Stimulated activated CD8-positive, alpha-beta memory T cell treated with anti-CD3 and anti-CD28 coated beads, Interleukin-4, amount 100 ng/mL, for 1 hour (primary cell): ENCODE measurements at places on chromosomes 5 and 9.

DNA sequence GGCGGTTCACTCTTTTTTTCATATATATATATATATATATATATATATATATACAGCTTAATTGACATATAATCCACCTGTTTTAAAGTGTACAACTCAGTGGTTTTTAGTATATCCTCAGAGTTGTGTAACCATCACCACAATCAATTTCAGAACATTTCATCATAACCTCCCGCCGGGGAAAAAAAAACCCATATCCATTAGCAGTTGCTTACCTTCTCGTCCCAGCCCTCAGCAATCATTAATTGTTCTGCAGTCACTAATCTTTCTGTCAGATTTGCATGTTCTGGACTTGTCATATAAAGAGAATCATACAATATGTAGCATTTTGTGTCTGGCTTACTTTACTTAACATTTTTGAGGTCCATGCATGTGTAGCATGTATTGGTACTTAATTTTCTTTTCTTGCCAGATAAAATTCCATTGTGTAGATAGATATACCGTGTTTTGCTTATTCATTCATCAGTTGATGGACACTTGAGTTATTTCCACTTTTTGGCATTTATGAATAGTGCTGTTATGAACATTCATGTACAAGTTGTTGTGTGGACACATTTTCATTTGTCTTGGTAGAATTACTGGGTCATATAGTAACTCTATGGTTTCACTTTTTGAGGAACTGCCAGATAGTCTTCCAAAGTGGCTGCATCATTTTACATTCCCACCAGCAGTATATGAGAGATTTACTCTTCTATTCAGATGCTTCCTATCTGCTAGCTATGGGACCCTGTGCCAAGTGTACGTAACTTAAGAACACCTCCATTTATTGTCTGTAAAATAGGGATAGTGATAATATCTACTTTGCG lies 3.5 kb upstream of the RNF145 start:
- no peak for DNase-seq

- DNase-seq: no peak
Observed at GRCh38 chr5:116395226-116395625, 179.4 kb downstream of the SEMA6A start.

GRCh38 chr9:3526997-3527940 lies 1.5 kb upstream of the RFX3 start:
- no peak for DNase-seq

GRCh38 chr9:2657427-2657826 lies 35.8 kb downstream of the VLDLR start:
- no peak for DNase-seq

DNA sequence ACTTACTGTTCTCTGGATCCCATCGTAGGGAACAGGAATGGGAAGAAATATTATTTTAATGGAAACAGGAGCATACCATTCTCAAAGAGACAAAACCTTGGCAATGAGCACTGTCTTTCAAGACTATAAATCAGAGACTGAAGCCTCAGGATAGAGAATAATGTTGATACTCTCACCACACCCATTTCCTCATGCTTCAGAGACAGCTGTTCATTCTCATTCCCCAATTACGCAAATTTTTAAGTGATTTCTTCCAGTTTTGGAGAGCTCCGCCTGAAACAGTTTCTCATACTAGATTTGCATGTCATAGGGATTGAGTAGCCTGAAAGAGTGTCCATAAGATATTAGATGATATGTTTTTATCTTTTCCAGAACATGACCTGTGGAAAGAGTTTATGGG lies 290.5 kb upstream of the RASA1 start:
- no peak for DNase-seq

DNA sequence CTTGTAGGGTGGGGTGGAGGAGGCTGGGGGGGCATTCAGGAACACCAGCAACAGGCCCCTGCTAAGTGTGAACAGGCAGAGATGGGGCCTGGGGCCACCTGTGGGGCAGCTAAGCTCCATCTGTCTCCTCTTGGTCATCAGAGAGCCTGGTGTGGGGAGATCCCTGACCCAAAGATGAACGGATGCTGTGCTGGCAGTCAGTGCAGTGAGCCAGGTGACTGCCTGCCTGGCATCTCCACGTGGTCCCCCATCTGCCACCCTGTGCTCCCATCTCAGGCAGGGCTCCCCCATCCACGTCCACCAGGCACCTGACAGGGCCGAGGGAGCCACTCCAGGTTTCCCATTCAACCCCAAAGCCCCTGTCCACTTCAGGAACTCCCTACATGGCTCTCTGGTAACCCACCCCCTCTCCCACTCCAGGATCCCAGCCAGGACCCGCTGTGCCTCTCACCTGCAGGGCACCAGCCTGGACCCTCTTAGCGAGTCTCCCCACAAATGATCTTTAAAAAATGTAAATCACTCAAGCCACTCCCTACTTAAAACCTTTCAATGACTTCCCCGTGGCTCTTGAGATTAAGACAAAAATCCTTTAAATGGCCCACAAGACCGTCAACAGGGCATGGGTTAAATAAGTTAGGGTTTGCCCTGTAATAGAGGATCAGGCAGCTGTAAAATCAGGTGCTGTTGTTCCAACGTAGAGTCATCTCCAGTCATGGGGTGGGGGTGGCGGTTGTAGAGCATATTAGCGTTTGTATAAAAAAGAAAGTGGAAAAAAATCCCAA lies 60.8 kb downstream of the LMX1B start:
- DNase-seq: no peak

DNA sequence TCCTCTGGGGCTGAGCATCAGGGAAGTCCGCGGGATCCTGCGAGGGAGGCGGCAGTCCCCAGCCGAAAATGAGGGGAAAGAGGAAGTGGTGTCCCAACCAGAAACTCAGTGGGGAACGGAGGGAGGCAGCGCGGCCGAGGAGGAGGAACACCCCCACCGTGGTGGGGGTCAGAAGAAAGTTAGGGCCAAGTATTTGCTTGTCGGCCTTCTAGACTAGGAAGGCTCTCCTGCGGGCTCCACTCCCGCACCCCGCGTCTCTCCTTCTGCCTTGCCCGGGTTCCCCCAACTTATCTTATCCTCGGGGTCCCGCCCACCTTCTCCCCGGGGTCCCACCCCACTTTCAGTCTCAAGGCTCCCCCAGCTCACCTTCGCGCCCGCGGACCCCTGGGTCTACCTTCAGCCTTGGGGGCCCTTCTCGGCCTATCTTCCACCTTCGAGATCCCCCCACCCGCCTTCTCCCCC lies 557 bp upstream of the PHF2 start:
- DNase-seq: no peak

GRCh38 chr5:4976902-4977301 lies 163.2 kb upstream of the ADAMTS16 start:
- no peak for DNase-seq

GRCh38 chr5:75623846-75624245 lies 12.6 kb downstream of the ANKDD1B start:
- DNase-seq: no peak

DNA sequence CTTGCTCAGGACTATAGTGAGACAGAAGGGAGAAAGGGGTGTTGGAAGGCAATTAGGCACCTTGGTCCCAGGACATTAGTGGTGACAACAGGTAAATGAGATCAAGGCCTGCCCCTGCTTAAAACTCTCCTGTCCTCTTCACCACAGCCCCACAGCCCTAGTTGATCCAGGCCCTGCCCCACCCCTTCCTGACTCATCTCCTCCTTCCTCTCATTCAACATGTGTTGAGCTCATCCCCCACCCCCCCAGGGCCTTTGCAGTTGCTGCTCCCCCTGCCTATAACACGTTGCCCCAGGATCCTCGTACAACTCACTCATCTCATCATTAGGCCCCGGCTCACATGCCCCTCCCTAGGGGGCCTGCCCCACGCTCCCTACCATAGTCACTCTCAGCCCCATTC lies 66.8 kb downstream of the TSPAN17 start:
- no peak for DNase-seq

DNA sequence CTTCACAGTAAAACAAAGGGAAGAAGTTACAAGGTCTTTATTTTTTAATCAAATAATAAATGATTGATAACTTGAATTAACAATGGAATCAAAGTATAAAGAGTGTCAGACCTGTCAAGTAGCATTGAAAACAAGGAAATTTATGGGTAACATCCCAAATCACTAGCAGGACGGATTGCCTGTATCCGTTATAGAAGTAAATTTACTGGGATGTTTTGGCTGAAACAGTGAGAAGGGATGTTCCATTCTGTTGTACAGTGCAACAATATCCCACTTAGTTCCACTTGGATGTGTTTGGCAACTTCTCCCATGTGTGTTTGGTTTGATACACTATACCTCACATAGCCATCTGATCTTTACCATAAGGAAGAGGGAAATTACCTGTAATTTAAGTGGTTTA lies 421.0 kb upstream of the CHD1 start:
- DNase-seq: no peak

- DNase-seq: no peak
Observed at GRCh38 chr5:113061846-113062780, 85.5 kb downstream of the DCP2 start.

- no peak for DNase-seq
Observed at GRCh38 chr9:75376680-75377254, 288.5 kb downstream of the OSTF1 start.

DNA sequence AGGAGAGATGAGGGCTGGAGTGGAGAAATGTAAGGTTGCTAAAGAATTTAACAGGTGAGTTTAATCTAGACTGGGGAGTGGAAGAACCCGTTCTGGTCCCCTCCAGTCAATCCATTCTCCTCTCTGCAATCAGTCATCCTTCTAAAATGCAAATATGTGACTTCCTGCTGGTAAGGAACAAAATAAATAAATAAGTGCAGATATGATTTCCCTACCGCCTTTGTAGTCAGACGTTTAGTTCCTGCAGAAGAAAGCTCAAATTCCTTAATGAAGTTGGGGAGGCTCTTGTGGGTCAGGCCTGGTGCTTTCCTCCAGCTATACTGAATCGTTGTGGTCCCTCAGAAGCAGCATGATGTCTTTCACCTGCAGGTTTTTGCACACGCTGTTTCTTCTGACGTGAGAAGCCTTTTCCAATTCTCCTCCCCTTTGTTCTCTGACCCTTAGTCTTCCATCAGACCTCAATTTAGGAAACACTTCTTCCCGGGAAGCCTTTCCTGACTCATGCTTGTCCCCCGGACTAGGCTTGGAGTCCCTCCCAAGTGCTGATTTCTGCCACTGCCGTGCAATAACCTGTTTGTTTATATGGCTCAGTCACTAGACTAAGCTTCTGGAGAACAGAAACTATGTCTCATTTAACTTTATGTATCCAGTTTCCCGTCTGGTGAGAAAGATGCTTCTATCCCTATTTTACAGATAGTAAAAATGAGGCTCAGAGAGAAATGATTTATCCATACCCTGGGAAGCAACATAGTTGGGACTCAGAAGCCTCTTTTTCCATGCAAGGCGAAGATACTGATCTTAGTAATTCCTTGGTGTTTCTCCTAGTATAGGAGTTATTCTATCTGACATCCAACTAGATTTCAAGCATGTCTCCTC lies 1.3 kb downstream of the ATP6V1G1 start:
- no peak for DNase-seq

DNA sequence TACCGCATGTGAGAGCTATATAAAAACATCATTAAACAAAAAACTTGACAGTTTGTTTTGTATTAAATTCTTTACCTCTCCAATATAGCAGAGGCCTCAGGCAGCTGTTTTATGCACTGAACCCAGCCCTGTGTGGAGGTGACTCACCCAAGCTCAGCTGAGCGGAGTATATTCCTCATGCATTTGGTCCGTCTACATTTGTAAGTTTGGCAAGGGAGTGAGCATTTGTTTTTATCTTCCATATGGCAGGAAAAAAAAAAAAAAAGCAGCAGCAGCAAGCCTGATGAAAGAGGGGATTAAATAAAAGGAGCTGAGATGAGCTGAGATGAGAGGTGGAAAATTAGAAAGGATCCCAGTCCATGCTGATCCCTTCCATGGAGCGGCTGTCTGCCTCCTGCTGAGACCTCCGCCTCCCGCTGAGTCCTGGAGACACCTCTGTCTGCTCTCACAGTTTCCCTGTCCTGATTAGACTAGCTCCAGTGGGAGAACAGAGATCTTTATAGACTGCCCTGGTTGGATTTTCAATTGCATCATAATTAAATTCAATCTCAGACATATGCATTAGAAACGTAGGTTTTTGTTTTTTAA lies 112.0 kb upstream of the CTNND2 start:
- no peak for DNase-seq

DNA sequence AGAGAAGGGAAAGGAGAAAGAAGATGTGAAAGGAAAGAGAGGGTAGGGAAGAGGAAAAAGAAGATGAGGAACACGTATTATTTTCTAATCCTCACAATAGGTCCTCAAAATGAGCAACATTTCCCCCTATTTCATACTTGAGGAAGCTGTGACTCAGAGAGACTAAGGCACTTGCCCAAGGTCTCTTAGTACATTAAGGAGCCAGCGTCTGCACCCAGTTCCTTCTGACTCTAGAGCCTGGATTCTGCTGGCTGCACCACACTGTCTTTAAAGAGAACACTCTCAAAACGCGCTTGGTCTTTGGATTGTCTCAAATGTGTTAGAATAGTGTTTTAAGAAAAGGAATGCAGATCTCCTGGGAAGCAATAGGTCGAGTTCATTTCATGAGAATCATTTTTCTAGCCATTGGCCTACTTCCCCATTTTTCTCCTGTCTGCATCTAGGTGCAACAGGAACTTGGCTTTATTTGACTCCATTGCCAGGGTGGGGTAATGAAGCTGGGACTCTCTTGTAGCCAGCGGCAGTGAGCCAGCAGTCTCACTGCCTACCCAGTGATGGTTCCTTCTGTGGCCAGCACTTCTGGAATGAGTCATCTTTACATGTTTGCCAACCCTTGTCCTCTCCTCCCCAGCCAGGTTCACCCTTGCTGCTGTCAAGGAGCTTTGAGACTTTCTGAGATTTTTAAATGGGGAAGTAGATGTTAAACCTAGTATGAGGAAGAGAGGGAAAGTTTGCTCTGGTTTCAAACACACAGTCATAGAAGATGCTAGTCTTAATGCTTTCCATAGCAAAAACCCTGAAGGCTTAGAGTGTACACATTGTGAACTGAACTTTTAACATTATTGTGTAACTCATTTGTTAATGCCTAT lies 82.7 kb downstream of the DOCK8 start:
- no peak for DNase-seq

DNA sequence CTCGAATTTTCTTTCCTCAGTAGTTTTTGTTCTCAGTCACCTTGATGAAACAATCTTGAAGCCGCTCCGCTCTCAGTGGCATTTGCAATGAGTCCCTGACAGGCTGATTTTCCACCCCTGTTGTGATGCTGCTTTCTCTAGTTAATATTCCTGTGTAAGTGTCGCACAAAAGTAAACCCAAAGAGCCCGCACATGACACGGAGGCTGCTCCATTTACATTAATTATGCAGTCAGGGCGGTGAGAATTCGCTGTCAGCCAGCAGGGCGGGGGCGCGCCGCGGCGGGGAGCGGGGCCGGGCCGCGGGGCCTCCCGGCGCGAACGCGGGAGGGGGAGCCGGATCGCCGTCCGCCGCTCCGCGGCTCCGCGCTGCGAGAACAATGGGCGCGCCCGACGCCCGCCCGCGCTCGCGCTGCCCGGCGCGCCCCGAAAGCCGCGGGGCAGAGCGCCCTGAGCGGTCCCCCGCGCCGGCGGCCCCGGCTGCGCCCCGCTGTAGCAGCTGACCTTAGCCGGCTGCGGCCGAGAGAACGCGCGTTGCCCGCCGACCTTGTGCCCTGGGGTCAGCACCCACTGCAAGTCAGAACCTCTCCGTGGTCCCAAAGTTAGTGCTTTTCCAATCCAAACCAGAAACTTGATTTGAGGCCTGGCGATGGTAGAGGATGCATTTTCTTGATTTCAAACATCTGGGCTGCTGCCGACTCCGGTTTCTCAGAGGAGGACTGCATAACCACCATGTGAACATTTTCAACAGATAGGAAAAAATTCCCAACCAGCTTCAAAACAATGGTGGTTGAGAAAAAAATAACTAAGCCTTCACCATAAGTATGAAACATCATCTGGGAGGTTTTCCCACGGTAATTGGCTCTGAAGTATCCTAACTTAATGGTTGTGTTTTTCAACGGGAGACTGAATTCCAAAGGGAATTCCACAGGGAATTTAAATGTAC lies 142.6 kb downstream of the PBX3 start:
- DNase-seq: no peak
